ENCODE measurements at places on chromosomes 2 and 18.

DNA sequence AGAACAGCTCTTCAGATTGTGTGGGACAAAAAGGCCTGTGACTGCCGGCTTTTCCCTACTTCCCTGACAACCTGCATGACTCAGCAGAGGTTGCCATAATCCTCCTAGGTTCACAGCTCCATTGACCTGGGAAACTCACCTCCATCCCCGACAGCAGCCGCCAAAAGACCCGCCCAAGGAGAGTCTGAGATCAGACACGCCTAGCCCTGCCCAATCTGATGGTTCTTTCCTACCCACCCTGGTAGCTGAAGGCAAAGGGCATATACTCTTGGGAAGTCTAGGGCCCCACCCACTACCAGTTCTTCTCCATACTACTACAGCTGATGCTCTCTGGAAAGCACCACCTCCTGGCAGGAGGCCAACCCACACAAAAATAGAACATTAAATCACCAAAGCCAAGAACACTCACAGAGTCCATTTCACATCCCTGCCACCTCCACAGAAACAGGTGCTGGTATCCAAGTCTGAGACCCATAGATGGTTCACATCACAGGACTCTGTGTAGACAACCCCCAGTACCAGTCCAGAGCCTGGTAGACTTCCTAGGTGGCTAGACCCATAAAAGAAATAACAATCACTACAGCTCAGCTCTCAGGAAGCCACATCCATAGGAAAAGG, 140.6 kb downstream of the NETO1 start:
- no peak for DNase-seq

- DNase-seq, result no peak
Observed at GRCh38 chr2:175829741-175830140, 172.3 kb downstream of the LNPK start.

GRCh38 chr2:165529130-165529529, 59.6 kb downstream of the CSRNP3 start:
- DNase-seq, result peak; percentile 40

- DNase-seq, result no peak
Observed at GRCh38 chr2:105783151-105783738, 38.5 kb downstream of the NCK2 start.

- DNase-seq, result no peak
Observed at GRCh38 chr18:49585781-49586663, 24.2 kb downstream of the LIPG start.

DNA sequence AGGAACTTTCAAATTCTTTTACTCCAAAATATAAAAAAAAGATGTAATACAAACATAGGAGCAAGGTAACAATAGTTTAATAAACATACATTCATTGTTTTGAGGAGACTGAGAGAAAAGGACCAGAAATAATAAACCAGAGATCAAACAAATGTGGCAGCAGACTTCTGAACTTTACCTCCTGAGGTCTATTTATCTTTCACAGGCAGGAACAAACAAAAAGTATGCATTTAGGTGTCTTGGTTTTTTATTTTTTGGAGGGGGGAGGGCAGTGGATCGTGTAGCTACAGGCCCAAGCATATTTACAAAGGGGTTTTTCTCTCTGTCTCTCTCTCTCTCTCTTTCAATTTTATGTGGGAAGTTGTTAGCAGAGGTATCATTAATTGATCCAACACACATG, 5.6 kb downstream of the PPP4R1 start:
- DNase-seq, result no peak

DNA sequence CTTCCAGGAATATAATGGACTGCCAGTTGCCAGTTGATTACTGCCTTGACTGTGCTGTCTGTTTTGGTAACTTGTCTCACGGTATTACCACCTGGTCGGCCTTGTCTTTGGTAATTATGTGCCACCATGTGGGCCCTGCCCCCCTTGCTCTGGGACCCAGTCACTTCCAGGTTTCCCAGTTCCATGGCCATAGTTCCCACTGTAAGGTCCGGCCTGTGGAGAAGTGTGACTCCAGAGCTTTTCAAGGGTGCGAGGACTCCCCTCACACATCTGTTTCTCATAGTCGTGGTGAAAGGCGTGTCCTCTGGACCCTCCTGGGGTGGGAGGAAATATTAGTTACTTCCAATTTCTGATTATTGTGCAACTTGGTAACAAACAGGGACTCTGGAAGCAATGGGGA, 150.5 kb downstream of the SEPTIN10 start:
- DNase-seq, result no peak

- DNase-seq, result no peak
Observed at GRCh38 chr18:9380101-9380500, 45.5 kb downstream of the TWSG1 start.

- DNase-seq, result no peak
Observed at GRCh38 chr18:34802959-34803358, 92.9 kb downstream of the DTNA start.

DNA sequence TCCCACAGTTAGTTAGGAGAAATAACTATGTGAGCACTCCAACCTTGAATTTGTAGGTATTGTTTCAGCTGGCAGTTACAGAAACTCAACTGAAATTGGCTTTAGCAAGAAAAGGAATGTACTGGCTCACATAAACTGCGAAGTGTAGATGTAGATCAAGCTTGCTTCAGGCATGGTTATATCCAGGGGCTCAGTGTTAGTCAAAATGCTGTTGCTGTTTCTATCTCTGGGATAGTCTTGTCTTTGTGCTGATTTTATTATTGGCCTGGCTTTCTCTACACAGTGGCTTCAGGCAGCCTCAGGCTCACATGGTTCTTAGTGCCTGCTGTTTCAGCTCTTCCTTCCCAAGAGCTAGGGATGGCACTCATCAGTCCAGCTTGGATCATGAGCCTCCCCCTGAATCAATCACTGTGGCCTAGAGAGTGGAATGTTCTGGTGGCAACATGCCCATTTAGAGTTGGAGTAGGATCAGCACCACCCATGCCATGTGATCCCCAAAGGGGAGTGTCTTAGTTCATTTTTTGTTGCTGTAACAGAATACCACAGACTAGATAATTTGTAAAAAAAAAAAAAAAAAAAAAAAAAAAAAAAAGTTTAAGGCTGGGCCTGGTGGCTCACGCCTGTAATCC, 69.1 kb upstream of the FOXI3 start:
- DNase-seq, result no peak

GRCh38 chr2:239193401-239193811, 207.4 kb downstream of the HDAC4 start:
- DNase-seq, result no peak

- no peak for DNase-seq
Observed at GRCh38 chr18:56910237-56910636, 236.7 kb upstream of the BOD1L2 start.

- DNase-seq, result no peak
Observed at GRCh38 chr18:12595571-12596255, 62.2 kb downstream of the SPIRE1 start.

- no peak for DNase-seq
Observed at GRCh38 chr2:43383533-43383932, 157.1 kb upstream of the ZFP36L2 start.

GRCh38 chr2:218257390-218257981, 3.3 kb upstream of the GPBAR1 start:
- no peak for DNase-seq

- DNase-seq, result no peak
Observed at GRCh38 chr2:109438773-109439389, 174.9 kb downstream of the SEPTIN10 start.

GRCh38 chr2:128187032-128187654, 96.1 kb downstream of the UGGT1 start:
- no peak for DNase-seq

- DNase-seq, result no peak
Observed at GRCh38 chr2:120760446-120761135, 24.9 kb downstream of the GLI2 start.

DNA sequence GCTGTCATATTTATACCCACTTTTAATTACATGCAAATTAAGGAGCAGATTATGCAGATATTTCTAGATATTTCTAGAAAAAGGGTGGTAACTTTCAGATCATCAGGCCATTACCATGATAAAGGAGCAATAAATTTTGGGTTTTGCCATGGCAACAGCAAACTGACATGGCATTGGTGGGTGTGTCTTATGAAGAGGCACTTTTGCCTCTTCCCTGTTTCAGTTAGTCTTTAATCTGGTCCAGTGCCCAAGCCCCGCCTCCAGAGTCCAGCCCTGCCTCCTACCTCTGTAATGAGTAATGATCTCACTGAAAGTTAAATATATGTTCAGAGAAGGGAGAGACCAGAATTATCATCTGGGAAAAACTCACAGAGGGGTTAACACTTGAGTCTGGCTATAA, 124.8 kb downstream of the SCG2 start:
- no peak for DNase-seq

- no peak for DNase-seq
Observed at GRCh38 chr2:101752716-101753616, 55.5 kb downstream of the MAP4K4 start.

DNA sequence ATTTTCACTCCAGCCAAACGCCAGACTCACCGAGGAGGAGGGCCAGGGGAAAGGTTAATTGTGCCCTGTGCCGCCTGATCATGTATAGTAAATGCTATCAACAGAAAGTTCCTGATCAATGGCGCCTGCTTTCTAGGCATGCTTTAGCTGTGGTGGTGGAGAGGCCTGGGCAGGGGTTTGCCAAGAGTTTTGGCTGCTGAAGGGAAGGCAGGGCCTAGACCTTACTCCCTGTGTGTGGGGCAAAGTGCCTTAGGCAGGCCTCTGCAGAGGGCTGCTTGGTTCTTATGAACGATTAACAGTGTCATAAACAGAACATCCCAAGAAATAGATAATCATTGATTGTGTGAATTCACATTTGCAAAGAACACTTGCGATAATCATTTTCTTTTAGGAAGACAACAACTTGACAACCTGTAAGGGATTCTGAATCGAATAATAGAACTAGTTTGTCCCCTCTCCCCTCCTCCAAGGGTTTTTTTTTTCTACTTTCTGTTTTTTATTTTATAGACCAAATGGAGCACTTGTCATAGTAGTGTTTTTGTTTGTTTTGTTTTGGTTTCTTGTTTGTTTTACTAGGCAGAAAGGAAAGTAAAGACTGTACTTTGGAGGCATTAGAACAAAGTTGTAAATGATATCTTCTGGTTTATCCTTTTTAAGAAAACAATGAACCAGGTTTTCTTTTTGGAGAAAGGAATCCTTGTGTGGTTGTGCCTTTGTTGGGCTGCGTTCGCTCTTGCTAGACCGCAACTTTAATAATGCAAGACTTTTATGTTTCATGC, 6.5 kb downstream of the TSHZ1 start:
- DNase-seq, result no peak

DNA sequence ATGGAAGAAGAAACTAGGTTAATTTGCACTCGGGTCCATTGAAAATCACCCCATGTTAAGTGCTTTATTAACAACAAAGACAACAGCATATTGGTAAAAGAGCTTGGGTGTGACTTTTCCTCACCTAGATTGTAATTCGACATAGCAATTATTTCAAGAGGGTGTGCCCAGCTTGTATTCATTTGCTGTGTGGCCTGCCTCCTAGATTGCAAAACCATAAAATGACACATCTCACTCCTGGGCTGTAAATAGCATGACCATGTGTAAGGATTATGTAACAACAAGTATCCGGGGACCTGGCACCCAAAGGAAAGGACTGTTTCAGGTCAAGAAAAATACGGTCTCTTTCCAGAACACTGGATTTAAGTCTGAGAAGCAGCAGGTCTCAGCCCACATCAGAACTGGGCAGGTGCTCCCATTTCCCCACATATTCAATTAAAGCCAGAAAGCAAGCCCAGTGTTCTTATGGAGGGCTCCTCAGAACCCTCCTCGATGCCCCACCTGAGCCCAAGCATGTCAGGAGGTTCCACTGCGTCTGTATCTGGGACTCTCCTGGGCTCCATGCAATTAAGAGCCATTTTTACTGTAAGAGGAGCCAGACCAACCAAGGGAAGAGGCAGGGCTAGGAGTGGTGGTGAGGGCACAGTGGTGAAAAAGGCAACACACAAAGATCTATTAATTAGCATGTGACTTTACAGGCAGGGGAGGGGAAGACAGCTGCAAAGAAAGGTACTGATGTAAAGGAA, 39.2 kb downstream of the MREG start:
- DNase-seq, result no peak

DNA sequence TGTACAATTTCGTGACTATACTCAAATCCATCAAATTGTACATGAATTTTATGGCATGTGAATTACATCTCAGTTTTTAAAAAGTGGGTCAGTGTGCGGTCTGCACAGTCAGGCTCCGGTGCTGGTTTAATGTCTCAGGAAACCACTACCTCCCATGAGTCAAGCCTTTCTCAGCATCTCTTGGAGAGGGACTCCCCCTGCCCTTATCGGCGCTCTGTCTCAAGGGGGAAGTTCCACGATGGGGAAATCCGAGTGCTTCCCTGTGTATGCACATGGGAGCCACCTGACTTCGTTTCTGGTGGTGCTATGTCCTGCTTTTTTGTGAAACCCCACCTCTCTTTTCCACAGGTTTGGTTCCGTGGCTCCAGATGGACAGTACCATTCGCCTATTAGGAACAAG, 72.5 kb downstream of the ACOXL start:
- DNase-seq, result no peak

- DNase-seq, result no peak
Observed at GRCh38 chr2:187574969-187575750, 20.9 kb upstream of the TFPI start.

GRCh38 chr2:160471950-160472349, 21.7 kb downstream of the RBMS1 start:
- no peak for DNase-seq

DNA sequence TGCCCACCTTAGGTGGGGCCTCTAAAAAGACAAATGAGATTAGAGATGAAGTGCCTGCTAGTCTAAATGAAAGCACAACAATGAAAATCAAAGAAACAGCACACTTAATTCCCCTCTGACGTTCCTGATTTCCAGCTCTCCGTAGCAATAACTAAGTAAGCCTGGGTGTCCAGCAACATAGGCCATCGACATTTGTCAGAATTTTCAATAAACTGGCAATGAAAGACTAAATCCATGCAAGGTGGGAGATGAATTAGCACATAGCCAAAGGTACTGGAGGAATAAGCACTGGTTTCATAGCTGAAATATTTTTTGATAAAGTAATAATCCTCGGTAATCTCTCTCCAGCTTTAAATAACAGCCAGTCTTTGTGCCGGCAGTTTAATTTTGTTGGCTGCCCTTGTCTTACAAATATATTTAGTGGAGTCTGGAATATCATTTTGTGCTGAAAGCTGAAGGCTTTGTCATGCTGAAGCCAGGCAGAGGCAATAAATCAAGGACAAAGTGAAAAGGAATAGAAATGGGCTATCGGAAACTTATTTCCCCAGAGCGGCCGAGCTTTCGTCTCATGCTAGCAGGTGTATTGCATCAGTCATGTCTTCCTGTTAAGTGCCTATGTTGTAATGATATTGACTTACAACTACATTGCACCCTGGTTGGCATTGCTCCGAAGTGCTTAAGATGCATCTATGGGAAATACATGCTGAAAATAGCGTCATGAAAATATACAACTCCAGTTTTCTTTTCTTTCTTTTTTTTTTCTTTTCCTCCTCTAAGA, 790.1 kb downstream of the CNTNAP5 start:
- DNase-seq, result no peak

- DNase-seq, result no peak
Observed at GRCh38 chr2:11013196-11013595, 101.5 kb downstream of the KCNF1 start.

DNA sequence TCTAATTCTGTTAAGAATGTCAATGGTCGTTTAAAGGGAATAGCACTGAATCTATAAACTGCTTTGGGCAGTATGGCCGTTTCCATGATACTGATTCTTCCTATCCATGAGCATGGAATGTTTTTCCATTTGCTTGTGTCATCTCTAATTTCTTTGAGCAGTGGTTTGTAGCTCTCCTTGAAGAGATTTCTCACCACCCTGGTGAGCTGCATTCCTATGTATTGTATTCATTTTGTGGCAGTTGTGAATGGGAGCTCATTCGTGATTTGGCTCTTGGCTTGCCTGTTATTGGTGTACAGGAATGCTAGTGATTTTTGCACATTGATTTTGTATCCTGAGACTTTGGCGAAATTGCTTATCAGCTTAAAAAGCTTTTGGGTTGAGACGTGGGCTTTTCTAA, 38.3 kb upstream of the WDR75 start:
- no peak for DNase-seq
